GM20000 (cell line): ENCODE measurements at places on chromosomes 5 and 9.

DNA sequence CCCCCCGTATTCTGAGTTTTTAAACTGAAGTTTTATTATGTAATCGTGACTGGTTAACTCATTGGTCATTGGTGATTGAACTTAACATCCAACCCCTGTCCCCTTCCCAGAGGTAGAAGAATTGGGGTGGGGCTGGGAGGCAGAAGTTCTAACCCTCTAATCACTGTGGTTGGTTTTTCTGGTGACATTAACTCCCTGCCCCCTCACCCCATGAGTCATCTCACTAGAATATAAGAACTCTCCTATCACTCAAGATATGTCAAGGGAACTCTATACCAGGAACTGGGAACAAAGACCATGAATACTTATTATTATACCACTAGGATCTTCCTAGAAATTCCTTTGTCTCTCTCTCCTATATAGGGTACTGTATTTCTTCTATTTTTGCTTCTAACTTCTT, 52.3 kb upstream of the CAVIN4 start:
- no peak for DNase-seq

DNA sequence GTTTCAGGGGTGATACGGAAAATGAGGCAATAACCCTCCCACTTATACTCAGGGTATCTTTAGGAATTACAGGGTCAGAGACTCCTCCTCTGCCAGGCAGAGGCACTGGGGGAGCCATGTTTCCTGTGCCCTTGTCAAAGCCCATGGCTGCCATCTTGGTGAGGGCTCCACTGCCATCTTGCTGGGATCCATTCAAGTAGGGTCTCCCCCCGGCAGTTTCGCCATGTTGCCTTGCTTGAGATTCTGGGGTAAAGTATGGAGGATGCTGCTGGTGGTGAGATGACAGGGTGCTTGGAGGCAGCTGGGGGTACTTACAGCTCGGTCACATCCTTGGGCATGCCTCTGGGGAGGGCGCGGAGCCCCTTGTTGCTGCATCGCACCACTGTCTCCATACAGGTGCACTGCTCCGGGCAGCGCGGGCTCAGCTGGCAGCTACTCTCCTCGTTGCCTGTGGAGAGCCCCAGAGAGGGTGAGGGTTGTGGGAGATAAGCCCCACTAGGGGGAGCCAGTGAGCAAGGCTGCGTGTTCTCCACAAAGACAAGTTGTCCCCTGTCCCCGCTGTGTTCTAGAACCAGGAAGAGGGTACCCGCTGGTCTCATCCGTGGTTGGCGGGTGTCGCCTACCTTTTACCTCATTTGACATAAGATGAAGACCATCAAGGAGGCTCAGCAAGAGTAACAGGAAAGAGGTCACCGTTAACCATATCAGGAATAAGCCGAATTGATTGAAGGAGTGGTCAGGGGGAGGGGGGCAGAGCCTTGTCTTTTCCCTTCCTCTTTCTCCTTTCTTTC, 169.0 kb upstream of the PANK3 start:
- peak; percentile 76 for DNase-seq

DNA sequence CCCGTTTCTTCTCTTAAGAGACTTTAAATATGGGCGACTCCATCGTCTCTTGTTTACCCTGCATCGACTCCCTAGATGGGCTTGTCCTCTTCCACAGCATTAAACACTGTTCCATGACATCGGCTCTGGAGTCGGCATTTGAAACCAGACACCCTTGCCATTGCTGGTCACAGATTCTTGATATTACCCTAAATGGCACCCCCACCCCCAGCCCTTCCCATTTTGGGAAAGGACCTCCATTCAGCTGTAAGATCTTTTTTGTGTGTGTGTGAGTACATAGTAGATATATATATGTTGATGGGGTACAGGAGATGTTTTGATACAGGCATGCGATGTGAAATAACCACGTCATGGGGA, 51.1 kb upstream of the SH3PXD2B start:
- DNase-seq: no peak

DNA sequence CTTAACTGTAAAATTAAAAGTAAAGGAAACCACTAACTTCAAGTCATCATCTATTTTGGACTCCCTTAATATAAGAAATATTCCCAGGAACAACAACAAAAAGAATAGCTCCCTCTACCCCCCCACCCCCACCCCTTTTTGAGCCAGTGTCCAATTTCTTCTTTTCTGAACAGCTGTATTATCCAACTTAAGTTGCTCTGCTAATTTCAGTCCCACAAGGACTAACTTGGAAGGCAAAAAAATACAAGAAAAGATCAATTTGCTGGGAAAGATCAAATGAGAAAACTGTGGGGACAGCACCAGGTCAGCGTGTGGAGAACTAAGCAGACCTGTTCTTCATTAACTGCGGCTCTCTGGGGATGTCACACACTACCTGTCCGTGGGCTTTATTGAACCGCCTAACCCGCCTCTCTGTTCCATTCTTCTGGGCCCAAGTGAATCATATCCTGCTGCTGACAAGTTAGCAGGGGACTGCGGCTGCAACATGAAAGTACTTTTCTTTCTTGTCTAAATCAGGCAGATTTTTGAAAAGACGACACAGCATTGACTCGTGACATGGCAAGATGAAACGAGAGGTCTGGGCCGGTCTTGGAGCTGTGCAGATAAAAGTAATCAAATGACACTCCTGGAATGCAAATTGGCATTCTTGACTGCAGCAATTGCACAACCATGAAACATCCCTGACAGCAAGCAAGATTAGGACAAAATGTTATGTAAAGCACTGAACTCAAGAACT, 2.7 kb downstream of the BNC2 start:
- DNase-seq: no peak

GRCh38 chr9:1101846-1102641, 51.9 kb downstream of the DMRT2 start:
- no peak for DNase-seq

GRCh38 chr9:935348-935965, 41.0 kb upstream of the DMRT3 start:
- no peak for DNase-seq

DNA sequence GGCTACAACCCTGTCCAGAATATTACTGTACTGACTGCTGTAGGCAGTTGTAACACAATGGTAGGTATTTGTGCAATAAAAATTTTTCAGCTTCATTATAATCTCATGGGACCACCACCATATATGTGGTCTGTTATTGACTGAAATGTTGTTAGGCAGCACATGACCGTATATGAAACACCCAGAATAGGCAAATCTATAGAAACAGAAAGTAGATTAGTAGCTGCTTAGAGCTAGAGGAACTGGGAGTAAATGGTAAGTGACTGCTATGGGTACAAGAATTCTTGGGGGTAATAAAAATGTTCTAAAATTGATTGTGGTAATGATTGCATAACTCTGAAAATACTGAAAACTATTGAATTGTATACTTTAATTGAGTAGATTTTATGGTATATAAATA, 185.7 kb downstream of the ESM1 start:
- DNase-seq: no peak

DNA sequence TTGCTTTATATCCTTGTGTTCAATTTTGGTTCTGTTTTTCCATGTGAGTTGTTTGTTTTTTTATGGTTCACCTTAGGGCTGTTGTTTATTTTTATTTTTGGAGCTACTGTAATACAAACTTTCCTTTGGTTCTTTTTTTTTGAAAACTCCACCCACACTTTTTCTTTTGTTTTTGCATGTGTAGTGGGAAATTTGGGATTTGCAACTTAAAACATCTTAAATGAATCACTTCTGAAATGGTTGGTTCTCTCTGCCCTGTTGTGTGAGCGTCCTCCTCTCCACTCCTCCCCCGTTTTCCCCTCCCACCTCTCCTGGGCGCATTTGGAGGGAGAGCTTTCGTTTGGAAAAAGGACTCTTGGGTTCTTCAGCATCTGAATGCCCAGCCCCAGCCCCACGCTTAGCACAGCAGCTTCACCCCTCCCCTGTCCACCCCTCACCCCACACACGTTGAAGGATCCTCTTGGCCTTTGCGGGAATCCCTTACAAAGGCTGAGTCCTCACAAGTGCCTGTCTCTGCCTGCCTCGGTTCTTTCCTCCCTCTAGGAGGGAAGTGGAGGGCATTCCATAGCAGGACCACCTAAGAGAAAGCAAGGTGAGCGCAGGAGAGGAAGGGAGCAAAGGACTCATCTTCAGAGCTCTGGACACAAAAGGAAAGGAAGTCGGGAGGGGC, 67.2 kb downstream of the DMRT1 start:
- no peak for DNase-seq

GRCh38 chr9:81894891-81895290, 33.3 kb upstream of the SPATA31D4 start:
- DNase-seq: no peak

DNA sequence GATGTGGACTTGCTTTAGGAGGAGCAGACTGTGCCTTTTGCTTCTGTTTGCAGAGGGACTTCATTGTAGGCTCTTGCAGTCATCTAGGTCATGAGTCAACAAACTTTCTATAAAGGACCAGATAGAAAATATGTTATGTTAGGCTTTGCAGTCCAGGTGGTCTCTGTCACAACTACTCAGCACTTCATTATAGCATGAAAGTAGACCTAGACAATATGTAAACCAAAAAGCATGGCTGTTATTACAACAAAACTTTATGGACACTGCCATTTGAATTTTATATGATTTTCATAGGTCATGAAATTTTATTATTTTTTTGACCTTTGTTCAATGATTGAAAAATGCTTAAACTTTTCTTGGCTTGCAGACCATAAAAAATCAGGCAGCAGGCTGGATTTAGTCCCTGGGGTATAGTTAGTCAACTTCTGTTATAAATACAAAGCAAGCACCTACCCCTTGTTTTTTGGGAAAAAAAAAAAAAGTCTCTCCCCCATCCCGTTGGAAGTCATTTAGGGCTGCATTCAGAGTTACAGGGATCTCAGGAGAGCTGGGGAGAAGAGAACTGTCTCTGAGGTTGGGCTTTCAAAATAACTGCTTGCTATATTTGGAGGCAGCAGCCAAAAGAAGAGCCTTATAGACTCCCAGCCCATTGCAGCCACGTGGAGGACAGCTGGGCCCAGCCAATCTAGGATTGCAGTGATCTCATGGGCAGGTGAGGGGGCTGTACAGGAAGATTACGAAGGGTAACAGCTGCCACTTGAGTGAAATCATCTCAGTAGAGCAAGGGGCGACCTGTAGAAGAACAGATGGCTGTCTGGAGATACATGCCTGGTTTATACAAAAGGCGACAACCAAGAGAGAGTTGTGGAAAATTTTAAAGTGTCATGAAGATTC, 136.6 kb upstream of the TNC start:
- no peak for DNase-seq

DNA sequence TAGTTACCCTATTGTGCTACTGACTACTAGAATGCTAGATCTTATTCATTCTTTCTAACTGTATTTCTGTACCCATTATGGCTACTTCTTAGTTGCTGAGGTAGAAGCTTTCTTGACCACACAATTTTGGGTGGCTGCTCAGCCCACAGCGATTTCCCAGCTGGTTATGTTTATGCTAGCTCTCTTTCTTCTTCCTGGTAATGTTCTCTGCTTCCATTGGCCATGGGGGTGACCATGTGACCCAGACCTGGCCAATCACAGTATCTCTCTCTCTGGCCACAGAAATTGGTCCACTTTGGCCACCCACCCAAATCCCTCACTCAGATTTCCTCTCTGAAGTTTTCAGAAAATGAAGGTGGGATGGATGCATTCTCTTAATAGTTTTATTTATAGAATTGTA, 427.9 kb upstream of the CLINT1 start:
- no peak for DNase-seq

DNA sequence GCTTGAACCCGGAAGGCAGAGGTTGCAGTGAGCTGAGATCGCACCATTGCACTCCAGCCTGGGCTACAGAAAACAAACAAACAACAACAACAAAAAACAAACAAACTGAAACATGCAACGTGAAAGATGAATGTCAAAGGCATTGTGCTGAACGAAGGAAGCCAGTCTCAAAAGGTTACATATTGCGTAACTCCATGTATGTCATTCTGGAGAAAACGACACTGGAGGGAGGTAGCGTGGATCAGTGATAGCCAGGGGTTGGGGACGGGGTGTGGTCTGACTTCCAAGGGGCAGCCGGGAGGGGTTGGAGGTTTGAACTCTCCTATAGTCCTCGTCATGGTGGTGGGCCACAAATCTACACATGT, 12.1 kb upstream of the WDR5 start:
- no peak for DNase-seq

DNA sequence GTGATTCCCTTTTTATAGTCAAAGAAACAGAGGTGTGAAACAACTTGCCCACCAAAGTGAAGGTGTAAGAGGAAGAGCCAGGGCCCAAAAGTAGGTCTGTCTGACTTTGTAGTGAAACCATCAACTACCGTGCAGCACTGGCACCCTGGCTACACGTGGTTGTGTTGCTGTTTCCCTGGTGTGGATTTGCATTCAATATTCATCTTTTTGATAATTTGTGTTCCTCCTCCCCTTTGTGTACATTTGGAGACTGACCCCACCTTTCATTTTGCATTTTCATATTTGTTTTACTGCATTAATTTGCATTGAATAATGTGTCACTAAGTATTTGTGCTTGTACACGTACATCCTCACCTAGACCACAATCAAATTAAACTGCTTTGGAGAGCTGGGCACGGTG, 873.8 kb upstream of the WWC1 start:
- no peak for DNase-seq

DNA sequence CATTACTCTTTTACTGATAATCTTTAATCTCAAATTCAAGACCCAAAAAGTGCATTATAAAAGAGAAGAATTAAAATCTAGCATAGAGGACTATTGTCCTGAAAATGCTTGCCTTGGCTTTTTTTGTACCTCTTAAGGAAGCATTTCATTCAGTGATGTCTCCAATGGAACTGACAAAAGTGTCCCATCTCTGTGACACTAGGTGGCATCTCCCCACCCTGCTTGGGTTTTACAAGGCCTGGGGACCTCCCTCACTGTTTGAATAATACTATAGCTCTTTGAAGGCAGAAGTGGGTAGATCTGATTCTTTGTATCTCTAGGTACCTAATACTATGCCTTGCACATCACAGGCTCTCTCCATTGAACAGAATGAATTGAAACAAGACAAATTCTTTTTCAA, 180.6 kb downstream of the EPB41L4A start:
- DNase-seq: peak; percentile 18

DNA sequence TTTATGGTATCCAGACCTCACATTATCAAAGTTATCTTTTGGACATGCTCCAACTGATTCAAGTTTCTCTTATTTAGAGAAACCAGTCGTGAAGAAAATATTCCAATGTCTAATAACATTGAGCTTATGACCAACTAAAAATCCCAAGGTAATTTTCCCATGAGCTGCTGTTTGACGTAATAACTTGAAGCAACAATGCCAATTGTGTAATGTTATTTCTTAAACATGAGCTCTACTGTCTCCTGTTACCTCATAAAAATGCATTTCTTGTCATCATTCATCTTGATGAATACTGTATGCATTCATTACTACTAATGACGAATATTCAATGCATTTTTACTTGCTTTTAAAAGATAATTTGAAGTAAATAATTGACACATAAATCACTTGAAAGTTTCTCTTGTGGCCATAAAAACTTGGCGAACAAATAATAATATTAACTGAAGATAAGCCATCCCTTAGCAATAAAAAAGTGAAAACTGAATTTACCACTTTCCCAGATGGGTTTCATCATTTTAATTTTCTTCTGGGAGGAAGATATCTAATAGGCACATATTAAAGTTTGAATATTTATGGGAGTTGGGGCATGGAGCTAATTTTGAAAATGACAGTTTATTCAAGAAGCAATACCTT, 424 bp upstream of the MARCOL start:
- DNase-seq: no peak

- no peak for DNase-seq
Observed at GRCh38 chr5:73630765-73631164, 4.8 kb downstream of the ARHGEF28 start.
